H1 (cell line): ENCODE measurements at places on chromosomes 7 and 10. TPM values are rescaled to one million over a fixed set of nuclear protein-coding genes. Genes with fewer than 3 reads are reported as not detected.

DNA sequence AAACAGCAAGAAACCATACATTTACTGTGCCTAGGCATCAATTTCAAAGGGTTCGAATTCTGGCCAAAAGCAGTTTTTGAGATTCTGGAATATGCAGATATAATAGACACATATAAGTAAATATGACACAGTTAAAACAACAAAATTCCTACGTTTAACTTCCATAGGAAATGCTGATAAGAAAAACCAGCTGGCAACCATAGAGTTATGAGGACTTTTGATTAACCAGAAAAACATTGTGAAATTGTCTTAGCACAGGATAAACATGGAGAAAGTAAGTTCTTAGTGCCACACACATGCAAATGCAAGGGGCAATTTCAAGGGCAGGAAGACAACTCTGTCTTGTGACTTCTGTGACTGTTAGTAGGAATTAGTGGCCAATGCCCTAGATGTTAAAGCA, 702.1 kb downstream of the TNS3 start:
- H3K27me3 ChIP-seq = no peaks in the 10 kb centered on the region
- no peaks in the 10 kb centered on the region for H3K4me1 ChIP-seq
- no peak overlapping the region for H3K27ac ChIP-seq
- H3K36me3 ChIP-seq = no peaks in the 10 kb centered on the region
- no peak overlapping the region for H3K4me3 ChIP-seq
- DNase-seq = no peak

DNA sequence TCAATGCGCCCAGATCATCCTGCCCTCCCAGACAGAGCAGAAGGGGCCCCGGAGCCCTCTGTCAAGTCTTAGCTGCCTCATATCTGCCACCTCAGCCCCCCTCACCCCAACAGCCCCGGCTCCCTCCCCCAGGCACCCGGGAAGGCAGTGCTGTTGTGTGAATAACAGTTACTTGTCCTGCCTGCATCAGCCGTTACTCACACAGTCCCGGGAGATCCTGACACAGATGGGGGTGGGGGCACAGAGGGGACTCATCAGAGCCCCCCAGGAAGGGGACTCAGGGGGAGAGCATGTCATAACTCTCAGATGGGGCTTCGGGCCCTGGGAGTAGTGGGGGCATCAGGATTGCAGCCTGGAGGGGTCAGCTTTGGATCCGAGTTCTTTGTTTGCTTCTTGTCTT, 12.4 kb upstream of the SERPINE1 start:
- DNase-seq = no peak
- H3K36me3 ChIP-seq = no peaks in the 10 kb centered on the region
- no peaks in the 10 kb centered on the region for H3K27me3 ChIP-seq
- H3K27ac ChIP-seq = no peak overlapping the region
- H3K4me1 ChIP-seq = no peaks in the 10 kb centered on the region; the same call in 1 of the 2 replicates
- no peak overlapping the region for H3K4me3 ChIP-seq

FAM13C gene
- polyA plus RNA-seq = 0.36 and 0.62 TPM in 2 replicates

GRCh38 chr7:146764458-146764857, 647.9 kb downstream of the CNTNAP2 start:
- H3K27ac ChIP-seq = no peak overlapping the region
- no peaks in the 10 kb centered on the region for H3K4me1 ChIP-seq
- no peak for DNase-seq
- H3K4me3 ChIP-seq = no peak overlapping the region

POU6F2 gene
- 1.1 and 2.5 TPM in 2 replicates for polyA plus RNA-seq

DNA sequence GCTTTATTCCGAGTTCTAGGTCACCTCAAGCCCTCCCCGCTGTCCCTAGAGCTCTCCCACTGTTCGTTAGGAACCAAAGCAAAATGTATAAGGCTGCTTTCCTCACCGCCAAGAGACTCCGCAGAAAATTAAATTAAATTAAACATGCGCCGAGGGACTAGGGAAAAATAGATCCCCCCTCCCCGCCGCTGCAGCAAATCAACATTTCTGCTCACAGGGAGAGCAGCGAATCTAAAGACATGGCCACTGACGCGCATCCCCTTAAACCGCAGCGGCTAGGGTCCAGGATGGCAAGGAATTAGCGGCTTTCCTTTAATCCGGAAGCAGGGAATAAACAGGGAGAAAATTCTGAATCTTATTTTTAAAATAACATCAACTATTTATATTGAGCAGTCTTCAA, 7.6 kb downstream of the SP8 start:
- H3K27me3 ChIP-seq = peaks cover 15% of the 10 kb centered on the region
- peaks cover 19% of the 10 kb centered on the region for H3K4me1 ChIP-seq
- H3K4me3 ChIP-seq = peak overlapping the region; percentile 36; the same call in 1 of the 2 replicates
- DNase-seq = no peak
- no peak overlapping the region for H3K27ac ChIP-seq

DNA sequence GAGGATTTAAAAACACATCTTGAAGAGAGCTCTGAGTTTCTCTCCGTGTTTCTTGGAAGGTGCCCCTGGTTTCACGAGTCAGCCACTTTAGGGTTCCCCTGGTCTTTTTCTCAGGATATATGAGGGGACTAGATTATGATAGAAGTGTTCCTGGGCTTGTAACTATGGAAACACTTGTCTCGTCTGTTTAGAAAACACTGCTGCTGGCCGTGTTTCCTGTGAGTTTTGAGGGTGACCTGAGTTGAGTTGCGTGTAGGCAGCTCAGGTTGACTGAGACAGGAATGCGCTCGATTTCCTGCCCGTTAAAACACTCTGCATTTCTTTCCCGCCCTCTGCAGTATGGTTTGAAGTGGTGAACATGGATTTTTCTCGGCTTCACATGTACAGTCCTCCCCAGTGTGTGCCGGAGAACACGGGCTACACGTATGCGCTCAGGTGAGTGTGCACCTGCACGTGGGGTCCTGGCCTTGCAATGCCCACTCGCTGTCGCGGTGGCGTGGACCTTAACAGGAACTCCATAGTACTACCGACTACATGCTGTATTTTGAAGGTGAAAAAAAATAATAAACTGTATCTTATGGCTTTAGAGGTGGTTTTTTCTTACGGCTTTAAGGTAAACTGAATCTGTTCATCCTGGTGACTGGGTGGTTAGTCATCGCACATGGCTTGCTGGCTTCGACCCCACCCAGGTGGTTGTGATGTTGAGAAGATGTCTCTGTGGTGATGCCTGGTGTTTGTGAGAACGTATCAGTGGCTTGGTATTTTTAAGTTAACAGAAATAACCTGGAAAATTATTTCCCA, at the start of gene SUN1:
TSS of gene SUN1 (plus strand) at position 310 of the 801 bp plus-strand sequence. CDS start at position 359, 49 bp downstream.
- H3K36me3 ChIP-seq = no peaks in the 10 kb centered on the region
- H3K27me3 ChIP-seq = no peaks in the 10 kb centered on the region
- no peak for DNase-seq
- peak within 1 kb of the TSS; percentile 22; the same call in 1 of the 2 replicates for H3K27ac ChIP-seq
- peaks cover 3% of the 10 kb centered on the region for H3K4me1 ChIP-seq
- H3K4me3 ChIP-seq = no peak within 1 kb of the TSS

- H3K27me3 ChIP-seq = peaks cover 3% of the 10 kb centered on the region; the same call in 1 of the 2 replicates
- no peak overlapping the region for H3K4me3 ChIP-seq
- DNase-seq = no peak
- H3K27ac ChIP-seq = no peak overlapping the region
- H3K36me3 ChIP-seq = no peaks in the 10 kb centered on the region
- H3K4me1 ChIP-seq = peaks cover 9% of the 10 kb centered on the region
Observed at GRCh38 chr7:102283477-102284189, 3.0 kb upstream of the SH2B2 start.

FAM25C gene
- not detected in 2 replicates for polyA plus RNA-seq

DNA sequence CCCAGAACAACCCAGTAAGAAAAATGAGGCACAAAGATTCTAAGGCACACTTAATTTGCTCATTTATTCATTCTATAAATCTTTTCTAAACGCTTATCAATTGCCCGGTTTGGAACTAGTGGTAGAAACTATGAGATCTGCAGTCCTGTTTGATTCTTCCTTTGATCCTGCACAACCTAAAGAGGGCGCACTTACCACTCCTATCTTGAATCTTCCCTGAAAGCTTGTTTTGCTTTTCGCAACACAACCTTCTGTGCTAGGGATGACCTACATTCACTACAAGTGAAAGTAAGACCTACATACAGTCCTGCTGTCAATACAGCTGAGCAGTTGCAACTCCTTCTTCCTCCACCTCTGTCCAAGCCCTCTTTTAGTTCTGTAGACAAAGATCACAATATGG, 12.6 kb upstream of the ARL4A start:
- H3K27me3 ChIP-seq = no peaks in the 10 kb centered on the region
- H3K27ac ChIP-seq = no peak overlapping the region
- DNase-seq = no peak
- no peaks in the 10 kb centered on the region for H3K36me3 ChIP-seq
- H3K4me3 ChIP-seq = no peak overlapping the region

STEAP4 gene
- under 0.01 and 0.02 TPM in 2 replicates for polyA plus RNA-seq

FKBP9 gene
- 7.2 and 7.9 TPM in 2 replicates for polyA plus RNA-seq

INPP5A gene
- 16.8 and 19.7 TPM in 2 replicates for polyA plus RNA-seq

DNA sequence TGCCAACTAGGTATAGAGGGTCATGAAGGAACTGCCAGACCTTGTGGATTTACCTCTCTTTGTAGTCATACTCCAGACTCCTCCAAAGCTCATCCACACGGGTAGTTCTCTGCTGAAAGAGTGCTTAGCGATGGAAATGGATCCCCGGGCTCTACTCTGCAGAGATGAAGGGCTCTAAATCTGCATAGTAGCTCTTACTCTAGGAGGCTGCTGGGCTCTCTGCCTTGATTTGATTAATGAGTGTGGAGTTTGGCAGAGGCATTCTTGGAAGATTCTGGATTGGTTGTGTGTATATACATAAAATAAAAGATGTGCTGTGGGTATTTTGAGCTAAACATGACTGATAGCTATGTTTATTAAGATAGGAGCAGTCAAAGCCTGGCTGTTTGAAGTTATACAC, 21.3 kb upstream of the CPXM2 start:
- no peaks in the 10 kb centered on the region for H3K27me3 ChIP-seq
- no peak overlapping the region for H3K4me3 ChIP-seq
- H3K36me3 ChIP-seq = no peaks in the 10 kb centered on the region
- no peak overlapping the region for H3K27ac ChIP-seq
- peaks cover 4% of the 10 kb centered on the region for H3K4me1 ChIP-seq
- DNase-seq = no peak

- H3K4me3 ChIP-seq = no peak overlapping the region
- H3K27me3 ChIP-seq = no peaks in the 10 kb centered on the region
- peaks cover 5% of the 10 kb centered on the region; the same call in 1 of the 2 replicates for H3K4me1 ChIP-seq
- no peak for DNase-seq
- H3K36me3 ChIP-seq = no peaks in the 10 kb centered on the region
- H3K27ac ChIP-seq = no peak overlapping the region
Observed at GRCh38 chr7:127887631-127888030, 143.6 kb downstream of the LRRC4 start.

LRRC17 gene
- polyA plus RNA-seq = 2.2 and 3.0 TPM in 2 replicates

- no peaks in the 10 kb centered on the region for H3K27me3 ChIP-seq
- no peak overlapping the region for H3K27ac ChIP-seq
Observed at GRCh38 chr7:986766-987751, 4.1 kb downstream of the CYP2W1 start.

- no peaks in the 10 kb centered on the region for H3K36me3 ChIP-seq
- H3K4me3 ChIP-seq = no peak overlapping the region
- no peak for DNase-seq
Observed at GRCh38 chr7:112411186-112411795, 39.0 kb upstream of the IFRD1 start.

DNA sequence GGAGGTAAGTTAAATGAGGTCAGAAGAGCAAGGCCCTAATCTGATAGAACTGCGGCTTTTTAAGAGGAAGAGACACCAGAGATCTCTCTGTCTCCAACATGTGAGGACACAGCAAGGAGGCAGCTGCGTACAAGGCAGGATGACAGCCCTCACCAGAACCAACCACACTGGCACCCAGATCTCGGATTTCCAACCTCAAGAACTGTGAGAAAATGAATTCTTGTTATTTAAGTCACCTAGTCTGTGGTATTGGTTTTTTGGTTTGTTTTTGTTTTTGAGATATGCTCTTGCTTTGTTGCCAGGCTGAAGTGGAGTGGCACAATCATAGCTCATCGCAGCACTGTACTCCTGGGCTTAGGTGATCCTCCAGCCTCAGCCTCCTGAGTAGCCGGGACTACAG, 127.2 kb downstream of the DLG5 start:
- no peaks in the 10 kb centered on the region for H3K27me3 ChIP-seq
- no peak for DNase-seq
- no peak overlapping the region for H3K27ac ChIP-seq
- peaks cover 26% of the 10 kb centered on the region for H3K36me3 ChIP-seq
- H3K4me1 ChIP-seq = peaks cover 11% of the 10 kb centered on the region; the same call in 1 of the 2 replicates

GRCh38 chr7:74599244-74599643, 58.3 kb upstream of the GTF2I start:
- no peaks in the 10 kb centered on the region for H3K4me1 ChIP-seq
- H3K27me3 ChIP-seq = no peaks in the 10 kb centered on the region

- H3K27me3 ChIP-seq = no peaks in the 10 kb centered on the region
- no peak overlapping the region for H3K4me3 ChIP-seq
- no peaks in the 10 kb centered on the region for H3K4me1 ChIP-seq
- no peaks in the 10 kb centered on the region for H3K36me3 ChIP-seq
- H3K27ac ChIP-seq = no peak overlapping the region
- DNase-seq = no peak
Observed at GRCh38 chr10:121800831-121801230, 127.0 kb downstream of the ATE1 start.

DNA sequence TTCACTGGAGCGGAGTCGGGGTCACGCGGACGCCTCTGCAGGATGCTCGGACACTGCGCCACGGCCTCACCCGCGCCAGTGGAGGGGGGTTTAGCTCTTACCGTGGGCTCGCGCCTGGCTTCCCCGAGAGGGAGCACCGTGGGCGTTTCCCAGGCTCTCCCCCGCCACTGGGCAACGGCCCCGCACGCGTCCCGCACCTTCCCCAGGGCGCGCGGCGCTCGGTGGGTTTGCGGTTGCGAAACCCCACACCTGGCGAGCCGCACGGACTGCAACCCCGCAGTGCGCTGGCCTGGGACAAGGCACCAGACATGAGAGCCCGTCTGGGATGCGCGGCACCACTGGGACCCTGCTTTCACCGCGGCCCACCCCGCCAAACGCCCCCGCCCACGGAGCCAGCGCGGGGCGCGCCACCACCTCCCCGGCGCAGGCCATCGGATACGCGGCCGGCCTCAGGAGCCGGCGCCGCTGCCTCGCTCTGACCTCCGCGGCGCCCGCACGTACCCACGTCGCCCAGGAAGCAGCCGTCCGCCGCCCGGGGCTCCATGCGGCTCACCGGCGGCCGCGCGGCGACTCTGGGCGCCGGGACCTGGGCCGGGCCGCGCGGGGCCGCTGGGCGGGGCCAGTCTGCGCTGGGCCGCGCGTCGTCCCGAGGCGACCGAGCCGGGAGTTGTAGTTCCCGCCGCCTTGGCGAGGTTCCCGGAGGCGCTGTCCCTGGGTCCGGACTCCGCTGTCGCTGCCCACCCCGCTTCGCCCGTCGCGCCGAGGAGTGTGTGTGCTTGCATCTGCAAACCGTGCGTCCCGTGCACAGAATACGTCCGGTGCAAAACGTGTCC, at the start of gene ASB13:
TSS of gene ASB13 (minus strand) at position 588 of the 833 bp plus-strand sequence. CDS start at position 544, 44 bp downstream.
- peak; percentile 82 for DNase-seq
- H3K27me3 ChIP-seq = no peaks in the 10 kb centered on the region
- H3K36me3 ChIP-seq = no peaks in the 10 kb centered on the region
